ENCODE measurements at places on chromosomes 16 and 17. TPM values are rescaled to one million over a fixed set of nuclear protein-coding genes. Genes with fewer than 3 reads are reported as not detected.

Gene GRAPL
- not detected for total RNA-seq

Gene KRT39
- total RNA-seq = not detected

Gene ZC3H7A
- 87.7 TPM for total RNA-seq

Gene SERPINF2
- 0.37 TPM for total RNA-seq

Gene GCGR
- 6.7 TPM for total RNA-seq

Gene TRPV3
- 0.74 TPM for total RNA-seq

Gene ZSCAN10
- 0.74 TPM for total RNA-seq

Gene ITGAL
- total RNA-seq = not detected

Gene CDRT15
- not detected for total RNA-seq

Gene SMTNL2
- 22.0 TPM for total RNA-seq

Gene THRA
- 17.6 TPM for total RNA-seq

Gene ACAP1
- total RNA-seq = not detected

Gene KCNH4
- total RNA-seq = 0.71 TPM

DNA sequence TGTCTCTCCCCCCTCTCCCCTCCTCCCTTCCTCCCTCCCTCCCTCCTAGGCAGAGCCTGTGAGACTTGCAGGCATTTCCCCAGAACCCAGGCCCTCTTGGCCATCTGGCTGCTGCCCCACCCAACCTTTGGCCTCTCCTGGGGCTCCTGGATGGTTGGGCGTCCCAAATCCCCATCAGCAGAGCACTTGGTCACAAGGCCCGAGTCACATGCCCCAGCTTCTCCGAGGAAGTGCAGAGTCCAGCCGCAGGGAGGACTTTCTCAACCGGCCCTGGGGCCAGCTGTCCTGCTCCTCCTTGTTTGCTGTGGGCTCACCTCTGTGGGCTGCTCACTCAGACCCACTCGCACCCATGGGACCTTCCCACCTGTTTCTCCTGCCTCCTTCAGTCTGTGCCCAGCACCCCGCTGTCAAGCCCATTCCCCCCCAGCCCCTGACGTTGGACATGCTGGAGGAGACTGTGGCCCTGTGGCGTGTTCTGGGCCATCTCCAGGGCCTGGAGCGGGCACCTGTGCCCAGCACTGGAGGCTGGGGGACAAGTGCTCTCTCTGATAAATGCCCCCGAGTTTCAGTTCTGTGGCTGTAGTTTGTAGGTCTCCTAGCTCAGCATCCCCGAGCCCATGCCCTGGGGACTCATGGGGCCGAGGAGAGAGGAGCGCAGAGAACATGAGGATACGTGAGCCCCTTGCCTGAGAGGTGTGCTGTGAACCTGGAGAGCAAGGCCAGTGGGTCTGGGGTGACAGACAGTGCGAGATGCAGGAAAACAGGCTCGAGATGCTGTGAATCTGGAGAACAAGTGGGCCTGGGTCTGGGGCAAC, 42.3 kb upstream of the ZNF750 start:
- no peak for DNase-seq

GRCh38 chr17:39722104-39722503, 8.2 kb downstream of the MIEN1 start:
- no peak for DNase-seq

DNA sequence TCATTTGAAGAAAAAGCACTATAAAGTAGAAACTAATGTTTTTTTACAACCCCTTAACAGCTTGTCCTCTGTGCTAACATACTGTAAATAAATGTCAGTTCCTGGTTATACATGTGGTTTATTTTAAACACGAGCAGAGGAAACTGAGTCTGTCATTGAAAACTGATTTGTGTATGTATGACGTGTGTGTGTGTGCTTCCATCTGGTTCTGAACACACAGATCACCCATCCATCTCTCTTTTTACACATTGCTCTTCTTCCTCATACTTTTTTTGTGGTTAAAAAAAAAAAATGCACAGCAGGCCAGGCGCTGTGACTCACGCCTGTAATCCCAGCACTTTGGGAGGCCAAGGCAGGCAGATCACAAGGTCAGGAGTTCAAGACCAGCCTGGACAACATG, 49.5 kb downstream of the ZNF423 start:
- no peak for DNase-seq

DNA sequence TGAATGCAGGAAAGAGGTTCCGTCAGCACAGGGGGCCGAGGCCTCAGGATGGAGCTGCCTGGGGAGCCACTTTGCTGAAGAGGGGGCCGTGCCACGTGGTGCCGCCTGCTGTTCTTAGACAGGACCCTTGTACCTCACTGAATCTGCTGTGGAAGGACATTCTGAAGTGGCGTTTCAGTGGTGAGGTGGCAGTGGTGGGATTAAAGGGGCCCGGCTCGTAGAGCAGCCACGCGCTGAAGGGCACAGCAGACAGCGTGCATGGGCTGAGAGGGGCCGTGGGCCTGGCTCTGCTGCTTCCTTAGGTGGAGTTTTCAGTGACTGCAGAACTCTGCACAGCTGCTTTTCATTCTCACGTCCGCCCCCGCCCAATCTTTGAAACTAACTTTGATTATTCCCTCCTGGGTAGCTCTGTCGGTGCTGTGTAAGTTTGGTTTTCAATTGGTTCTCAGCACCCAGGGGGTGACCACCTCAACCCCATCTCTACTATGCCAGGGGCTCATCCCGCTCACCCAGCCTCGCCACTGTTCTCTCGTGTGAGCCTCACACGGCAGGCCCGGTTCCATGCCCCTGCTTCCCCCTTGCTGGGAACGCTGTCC, 70.3 kb downstream of the SEC14L1 start:
- no peak for DNase-seq

GRCh38 chr16:58118801-58119508, 10.2 kb downstream of the CFAP20 start:
- no peak for DNase-seq

- no peak for DNase-seq
Measured at GRCh38 chr17:55463600-55463999, 42.0 kb upstream of the MMD start.

GRCh38 chr17:50935221-50935995, 69.3 kb upstream of the TOB1 start:
- DNase-seq = peak; percentile 74

GRCh38 chr17:8865811-8866210, 1.7 kb downstream of the PIK3R6 start:
- DNase-seq = no peak

- DNase-seq = no peak
Measured at GRCh38 chr16:66920924-66921680, 2.4 kb upstream of the CDH16 start.

DNA sequence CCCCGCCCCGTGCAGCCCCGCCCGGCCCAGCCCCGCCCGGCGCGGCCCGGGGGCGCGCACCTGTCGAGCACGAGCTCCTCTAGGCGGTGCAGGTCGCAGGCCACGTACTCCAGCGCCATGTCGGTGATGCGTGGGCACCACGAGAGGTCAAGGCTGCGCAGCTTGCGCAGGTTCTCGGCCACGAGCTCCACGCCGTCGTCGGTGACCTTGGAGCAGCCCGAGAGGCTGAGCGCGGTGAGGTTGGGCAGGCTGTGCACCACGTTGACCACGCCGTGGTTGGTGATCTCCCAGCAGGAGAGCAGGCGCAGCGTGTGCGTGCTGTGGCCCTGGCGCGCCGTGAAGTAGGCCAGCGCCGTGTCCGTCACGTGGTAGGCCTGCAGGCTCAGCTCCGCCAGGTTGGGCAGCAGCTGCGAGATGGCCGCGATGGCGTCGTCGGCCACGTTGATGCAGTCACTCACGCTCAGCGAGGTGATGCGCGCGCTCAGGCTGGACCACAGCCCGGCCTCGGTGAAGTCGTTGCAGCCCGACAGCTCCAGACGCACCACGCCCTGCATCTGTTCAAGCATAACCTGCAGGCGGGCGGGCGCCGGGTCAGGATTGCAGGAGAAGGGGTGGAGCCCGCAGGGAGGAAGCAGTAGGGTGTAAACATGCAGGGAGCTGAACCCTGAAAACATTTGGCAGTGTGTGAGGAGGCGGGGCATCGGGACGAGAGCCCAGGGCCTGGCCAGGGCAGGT, 5.3 kb upstream of the WDR24 start:
- peak; percentile 81 for DNase-seq

DNA sequence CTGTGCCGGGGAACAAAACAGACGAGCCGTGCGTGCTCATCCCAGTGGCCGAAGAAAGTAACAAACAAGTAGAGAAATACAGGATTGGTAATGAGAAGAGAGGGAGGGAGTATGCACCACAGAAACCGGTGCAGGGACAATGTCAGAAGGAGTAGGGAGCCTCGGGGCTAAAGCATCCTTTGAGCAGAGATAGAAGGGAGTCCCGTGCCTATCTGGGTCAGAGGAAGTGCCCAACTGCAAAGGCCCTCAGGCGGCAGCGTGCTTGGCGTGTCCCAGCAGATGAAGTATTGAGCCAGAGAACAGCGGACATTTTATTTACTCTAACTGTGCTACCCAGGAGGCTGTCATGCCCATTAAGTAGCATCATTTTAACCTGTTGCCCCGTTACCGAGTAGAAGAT, 114.9 kb upstream of the CACNG5 start:
- no peak for DNase-seq

DNA sequence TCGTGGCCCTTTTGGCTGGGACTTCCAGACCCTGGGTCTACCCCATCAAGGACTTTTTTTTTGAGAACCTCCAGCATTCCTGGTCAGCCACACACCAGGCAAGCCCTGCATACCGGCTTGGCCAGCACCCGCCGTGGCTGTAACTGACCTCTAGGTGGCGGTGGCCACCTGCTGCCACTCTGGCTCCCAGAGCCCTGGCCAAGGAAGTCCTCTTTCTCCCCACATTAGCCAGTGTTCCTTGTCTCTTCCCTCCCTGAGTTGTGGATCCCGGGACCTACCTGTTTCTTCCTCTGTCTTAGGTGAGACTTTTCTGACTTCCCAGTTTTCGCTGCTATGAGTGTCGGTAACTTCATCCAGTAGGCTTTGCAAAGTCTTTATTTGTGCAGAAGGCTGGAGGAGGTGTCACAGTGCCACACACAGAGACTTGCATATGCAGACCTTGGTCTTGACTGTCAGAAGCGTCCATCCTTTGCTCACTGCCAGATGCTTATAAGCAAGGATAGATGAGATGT, 348.3 kb downstream of the CPPED1 start:
- DNase-seq = peak; percentile 85

DNA sequence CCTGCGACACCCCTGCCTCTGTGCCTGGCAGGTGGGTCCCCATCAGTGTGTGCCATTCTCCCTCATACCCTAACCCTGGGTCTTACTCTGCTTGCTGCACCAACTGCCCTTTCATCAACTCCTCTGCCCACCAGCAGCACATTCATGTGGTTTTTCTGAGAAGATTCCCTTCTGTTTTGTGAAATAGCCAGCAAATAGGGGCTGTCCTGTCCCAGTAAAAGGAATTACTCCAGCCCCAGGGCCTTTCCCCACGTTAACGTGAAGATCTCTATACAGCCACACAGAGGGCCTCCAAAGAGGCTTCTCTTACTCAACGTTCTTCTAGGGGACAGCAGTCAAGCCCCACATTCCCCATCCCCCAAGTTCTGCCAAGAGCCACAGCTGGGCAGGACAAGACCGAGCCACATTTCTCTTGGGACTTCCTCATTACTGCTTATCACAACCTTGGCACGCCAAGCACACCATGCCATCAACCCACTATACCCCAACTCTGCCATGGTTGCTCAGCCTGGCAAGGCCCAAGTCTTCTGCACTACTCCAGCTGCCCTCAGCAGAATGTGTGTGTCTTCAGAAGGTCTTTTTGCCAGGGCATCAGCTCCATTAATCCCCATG, 18.7 kb upstream of the CCL2 start:
- DNase-seq = no peak

DNA sequence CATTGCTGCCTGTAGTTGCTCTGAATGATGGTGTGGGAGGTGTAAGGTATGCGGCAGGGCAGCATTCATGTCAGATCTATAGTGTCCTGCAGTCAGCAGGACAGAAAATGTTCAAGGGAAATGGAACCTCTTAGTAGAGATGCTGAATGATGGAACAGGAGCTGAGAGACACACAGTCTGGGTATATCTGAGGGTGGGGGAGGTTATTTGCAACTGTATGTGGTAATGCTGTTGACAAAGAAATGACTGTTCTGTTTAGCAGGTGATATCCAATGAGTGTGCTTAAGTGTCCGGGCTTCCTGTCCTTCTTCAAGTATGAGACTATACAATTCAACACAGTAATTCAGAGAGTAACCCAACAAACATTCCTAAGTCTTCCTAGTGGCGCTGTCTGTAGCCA, 46.6 kb downstream of the STH start:
- DNase-seq = no peak

GRCh38 chr17:77449908-77450741, 309.4 kb downstream of the SEC14L1 start:
- DNase-seq = peak; percentile 86

DNA sequence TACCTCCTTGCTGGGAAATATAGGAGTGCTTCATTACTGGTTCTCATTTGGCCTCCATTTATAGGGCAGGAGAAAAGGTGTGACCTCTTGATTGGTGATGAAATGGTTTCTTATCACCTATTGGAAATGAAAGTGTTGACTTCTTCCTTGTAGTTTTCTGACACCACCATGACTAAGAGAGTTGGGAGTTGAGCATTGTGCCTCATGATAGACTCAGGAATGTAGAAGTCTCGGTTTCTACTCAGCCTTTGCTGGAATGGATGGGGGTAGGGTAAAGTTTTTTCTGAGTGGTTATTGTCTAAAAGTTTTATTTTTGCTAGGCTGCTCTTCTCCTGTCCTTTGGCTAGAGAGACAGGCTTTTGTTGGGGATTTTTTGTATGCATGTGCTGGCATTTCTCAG, 117.4 kb downstream of the PHKB start:
- DNase-seq = no peak

DNA sequence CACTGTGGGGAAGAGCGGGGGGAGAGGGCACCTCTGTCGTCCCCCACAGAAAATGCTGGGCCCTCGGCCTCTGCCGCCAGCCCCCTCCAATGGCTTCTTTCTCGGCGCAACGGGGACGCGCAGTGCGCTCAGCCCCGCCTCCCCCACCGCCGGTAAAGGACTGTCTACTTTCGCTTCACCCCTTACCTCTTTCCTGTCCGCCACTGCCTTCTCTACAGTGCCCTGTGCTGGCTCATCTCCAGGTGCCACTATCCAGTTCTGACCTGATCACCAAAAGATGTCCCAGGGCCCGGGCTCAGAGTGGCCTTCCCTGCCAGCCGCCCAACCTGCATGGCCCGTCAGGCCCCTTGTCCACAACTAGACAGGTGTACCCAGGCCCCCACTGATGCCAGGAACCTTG, 7.3 kb downstream of the ENDOV start:
- DNase-seq = no peak

- DNase-seq = no peak
Measured at GRCh38 chr17:31310260-31310659, 3.6 kb downstream of the EVI2B start.

- DNase-seq = no peak
Measured at GRCh38 chr16:75234856-75235696, 16.3 kb downstream of the CTRB1 start.

- no peak for DNase-seq
Measured at GRCh38 chr16:85682516-85682915, 6.2 kb downstream of the GINS2 start.

- DNase-seq = peak; percentile 48
Measured at GRCh38 chr16:81429045-81429521, 15.5 kb upstream of the CMIP start.

- peak; percentile 34 for DNase-seq
Measured at GRCh38 chr17:20944014-20944865, 98.6 kb downstream of the USP22 start.
